ENCODE measurements at places on chromosomes 11 and 22. TPM values are rescaled to one million over a fixed set of nuclear protein-coding genes. Genes with fewer than 3 reads are reported as not detected.

The LMO2 gene
- total RNA-seq = 0.12 TPM

The SAAL1 gene
- 30.9 TPM for total RNA-seq

GRCh38 chr22:42303396-42304323 is 33.2 kb upstream of the TCF20 start:
- DNase-seq = no peak

- DNase-seq = no peak
Observed at GRCh38 chr11:84886344-84886743, 740.8 kb downstream of the DLG2 start.

DNA sequence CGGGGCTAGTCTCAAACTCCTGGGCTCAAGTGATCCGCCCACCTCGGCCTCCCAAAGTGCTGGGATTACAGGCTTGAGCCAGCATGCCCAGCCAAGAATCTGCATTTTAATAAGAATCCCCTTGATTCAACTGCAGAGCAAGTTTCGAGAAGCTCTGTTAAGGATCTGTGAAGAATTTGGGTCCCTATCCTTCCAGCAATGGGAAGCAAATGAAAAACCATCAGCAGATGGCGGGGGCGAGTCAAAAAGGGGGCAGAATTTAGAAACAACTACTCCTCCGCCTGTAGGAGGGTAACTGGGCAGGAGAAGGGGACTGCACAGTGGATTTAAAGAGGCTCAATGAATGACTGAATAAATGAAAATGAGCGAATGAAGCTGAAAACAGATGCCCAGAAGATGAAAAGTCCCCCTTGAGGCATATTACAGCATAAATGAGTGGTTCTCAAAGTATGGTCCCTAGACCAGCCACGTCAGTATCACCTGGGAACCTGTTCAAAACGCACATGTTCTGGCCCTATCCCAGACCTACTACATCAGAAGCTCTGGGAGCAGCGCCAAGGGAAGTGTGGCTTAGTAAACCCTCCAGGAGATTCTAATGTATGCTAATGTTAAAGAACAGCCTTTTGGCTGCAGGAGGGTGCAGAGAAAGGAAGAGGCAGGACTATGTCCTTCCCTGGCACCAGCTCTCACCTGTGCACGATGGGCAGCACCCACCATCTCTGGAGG is 15.0 kb downstream of the VWCE start:
- peak; percentile 9 for DNase-seq

GRCh38 chr11:114180301-114181055 is 115.7 kb upstream of the NNMT start:
- DNase-seq = no peak

GRCh38 chr11:64276653-64277431 is 7.6 kb downstream of the BAD start:
- DNase-seq = peak; percentile 87

- DNase-seq = peak; percentile 11
Observed at GRCh38 chr22:26139310-26139709, 30.0 kb upstream of the SEZ6L start.

- DNase-seq = peak; percentile 4
Observed at GRCh38 chr11:43685440-43685839, 4.9 kb downstream of the HSD17B12 start.

- no peak for DNase-seq
Observed at GRCh38 chr11:111422494-111423249, 43.6 kb upstream of the POU2AF1 start.

- DNase-seq = peak; percentile 15
Observed at GRCh38 chr11:75498556-75499255, 27.0 kb downstream of the GDPD5 start.

- DNase-seq = no peak
Observed at GRCh38 chr11:61783717-61784505, 8.5 kb downstream of the TMEM258 start.

- no peak for DNase-seq
Observed at GRCh38 chr11:95082576-95083001, 7.1 kb upstream of the ENDOD1 start.

Data from RPMI7951 (cell line).